ENCODE measurements at places on chromosomes 4 and X. TPM values are rescaled to one million over a fixed set of nuclear protein-coding genes. Genes with fewer than 3 reads are reported as not detected.

DNA sequence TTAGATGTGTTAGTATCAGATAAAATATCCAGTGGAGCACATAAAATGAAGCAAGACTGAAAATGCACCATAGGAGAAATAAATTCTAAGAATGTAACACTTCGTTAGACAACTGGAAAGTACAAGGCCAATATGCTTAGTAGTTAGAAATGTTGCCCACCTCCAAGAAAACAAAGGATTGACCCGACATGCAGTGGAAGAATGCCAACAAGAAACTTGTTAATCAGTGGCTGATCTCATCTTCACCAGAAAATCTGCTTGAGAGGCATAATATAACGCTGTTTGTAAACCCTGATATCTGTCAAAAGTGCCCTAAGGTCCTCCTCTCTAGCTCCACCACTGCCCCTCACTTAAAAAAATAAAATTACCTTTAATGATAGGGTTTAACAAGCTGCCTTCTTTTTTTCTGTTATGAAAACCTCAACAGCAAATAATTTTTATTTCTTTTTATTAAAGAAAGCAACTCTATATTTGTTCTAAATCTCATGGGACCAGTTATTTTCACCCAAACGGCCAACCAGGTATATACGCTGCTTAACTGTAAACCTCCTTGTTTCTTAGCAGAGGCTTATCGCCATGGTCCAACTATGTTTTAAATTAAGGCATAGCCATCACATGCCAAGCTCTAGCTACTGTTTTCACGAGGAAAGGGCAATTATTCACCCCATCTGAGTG is 1.8 kb downstream of the RASGEF1B start:
- DNase-seq, result peak; percentile 12

Gene CXCL3
- polyA plus RNA-seq, result 0.24 TPM

- no peak for DNase-seq
Observed at GRCh38 chr4:119139311-119139710, 3.7 kb downstream of the MYOZ2 start.

DNA sequence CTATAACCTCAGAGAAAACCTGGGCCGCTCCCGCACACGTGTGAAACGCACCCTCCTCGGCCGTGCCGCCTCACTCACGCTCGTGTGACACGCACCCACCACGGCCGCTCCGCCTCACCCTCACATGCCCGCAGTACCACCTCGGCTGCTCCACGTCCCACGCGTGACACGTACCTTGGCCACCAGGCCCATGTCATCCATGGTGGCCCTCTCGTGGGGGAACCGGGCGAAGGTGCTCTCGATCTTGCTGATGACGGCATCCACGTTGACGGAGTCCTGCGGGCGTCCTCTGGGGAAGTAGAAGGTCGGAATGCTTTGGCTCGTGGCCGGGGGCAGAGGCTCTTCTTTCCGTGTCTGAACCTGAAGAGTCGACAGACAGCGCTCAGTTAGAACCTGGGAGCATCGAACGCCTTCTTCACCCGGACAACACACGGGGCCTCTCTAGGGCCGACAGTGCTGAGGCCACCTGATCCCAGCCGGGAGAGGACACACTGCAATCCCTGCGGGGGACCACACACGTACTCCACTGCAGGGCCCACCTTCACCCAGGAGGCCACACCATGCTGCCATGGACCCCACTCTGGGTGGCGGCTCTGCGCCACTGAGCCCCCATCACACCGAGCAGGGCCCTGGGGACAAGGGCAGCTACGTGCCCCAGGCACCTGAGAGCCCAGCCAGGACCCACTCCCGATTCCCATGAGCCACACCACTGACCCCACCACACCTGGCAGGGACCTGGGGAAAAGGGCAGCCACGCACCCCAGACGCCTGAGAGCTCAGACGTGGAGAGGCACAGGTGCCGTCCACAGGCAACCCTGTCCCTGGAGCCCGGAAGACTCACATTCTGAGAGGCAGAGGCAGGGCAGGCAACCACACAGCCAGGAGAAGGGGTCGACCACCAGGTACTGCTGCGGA is 25.2 kb downstream of the PPP2R3B start:
- no peak for DNase-seq

Gene IGFBP7
- 487 TPM for polyA plus RNA-seq

Gene CLIC2
- 2.5 TPM for polyA plus RNA-seq

GRCh38 chrX:112341598-112341997 is 259.0 kb upstream of the TRPC5 start:
- DNase-seq, result no peak

GRCh38 chrX:40176351-40177116 is 78.8 kb upstream of the BCOR start:
- DNase-seq, result no peak
